ENCODE measurements at places on chromosomes 12 and 14.

- peak; percentile 25 for DNase-seq
Measured at GRCh38 chr14:52949711-52950409, 990 bp downstream of the FERMT2 start.

DNA sequence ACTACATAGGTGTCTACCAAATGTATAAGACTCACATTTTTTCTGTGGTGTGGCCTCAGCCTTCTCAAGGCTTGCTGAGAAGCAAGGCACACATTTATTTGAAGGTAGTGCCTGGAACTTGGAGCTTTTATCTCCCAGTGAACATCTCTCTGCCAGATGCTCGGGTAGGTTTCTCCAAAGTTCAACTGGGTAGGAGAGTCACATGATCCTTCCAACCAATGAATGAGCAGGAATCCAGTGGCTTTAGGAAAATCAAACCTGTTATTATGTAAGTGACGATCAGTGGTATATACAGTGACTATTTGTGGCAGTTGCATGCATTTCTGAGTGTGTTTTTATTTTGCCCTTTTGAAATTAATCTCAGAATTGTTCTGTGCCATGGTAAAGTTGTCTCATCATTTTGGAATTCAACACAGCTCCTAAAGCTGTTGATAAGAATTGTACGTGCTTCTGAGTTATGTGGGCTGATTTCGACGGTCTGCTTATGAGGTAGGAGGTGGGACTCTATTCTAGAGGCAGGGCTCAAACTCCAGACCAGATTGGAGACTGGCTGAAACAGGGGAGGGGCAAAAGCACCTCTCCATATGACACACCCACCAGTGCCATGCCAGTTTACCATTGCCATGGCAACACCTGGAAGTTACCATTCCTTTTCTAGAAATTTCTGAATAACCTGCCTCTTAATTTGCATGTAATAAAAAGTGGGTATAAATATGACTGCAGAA lies 57.6 kb downstream of the EID3 start:
- DNase-seq = no peak

GRCh38 chr14:24246765-24247212 lies 4.4 kb upstream of the TINF2 start:
- DNase-seq = no peak

GRCh38 chr12:57658890-57659289 lies 25.9 kb upstream of the B4GALNT1 start:
- no peak for DNase-seq

DNA sequence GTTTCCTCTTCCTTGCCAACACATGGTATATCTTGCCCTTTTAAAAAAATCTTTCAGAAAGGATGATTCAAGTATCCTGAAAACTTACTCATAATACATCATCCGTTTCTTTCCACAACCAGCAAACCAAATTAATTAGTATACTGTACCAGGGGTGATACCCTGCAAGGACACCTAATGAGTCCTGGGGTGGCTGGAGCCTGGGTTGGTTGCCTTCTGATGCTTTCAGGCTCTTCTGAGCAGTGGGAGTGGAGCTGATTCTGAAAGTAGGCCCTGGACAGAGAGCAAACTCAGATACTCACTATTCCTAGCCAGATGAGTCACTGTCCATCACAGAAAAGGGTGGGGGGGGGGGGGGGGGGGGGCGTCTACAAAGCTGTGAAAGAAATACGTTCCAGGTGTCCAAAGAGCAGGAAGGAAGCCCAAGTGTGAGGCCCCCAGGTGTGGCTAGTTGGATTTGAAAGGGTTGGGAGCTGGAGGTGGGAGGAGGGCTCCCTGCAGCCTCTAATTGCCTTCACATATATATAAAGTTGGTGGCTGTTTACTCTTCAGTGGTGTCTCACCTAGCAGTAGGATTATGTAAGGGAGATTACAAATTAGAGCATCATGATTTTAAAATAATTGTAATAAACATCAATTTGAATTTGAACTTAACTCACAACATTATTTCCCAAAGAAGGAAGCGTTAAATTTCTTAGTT lies 36.5 kb downstream of the FBXO33 start:
- no peak for DNase-seq

DNA sequence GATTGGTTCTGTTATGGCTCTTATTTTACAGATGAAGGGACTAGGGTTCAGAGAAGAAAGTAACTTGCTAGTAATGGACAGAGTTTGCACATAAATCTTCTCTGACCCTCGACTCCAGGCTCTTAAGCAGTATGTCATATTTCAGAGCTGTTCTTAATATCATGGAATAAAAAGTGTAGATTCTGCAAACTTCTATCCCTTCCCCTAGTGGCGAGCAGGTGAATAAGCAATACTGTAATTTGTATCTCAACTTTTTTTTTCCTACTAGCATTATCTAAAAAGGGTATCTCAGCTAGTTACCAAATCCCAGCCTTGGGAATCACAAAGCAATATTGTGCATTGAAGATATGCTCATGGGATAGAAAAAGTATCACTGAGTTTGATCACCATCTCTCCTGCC lies 83.2 kb downstream of the ANO4 start:
- DNase-seq = no peak

DNA sequence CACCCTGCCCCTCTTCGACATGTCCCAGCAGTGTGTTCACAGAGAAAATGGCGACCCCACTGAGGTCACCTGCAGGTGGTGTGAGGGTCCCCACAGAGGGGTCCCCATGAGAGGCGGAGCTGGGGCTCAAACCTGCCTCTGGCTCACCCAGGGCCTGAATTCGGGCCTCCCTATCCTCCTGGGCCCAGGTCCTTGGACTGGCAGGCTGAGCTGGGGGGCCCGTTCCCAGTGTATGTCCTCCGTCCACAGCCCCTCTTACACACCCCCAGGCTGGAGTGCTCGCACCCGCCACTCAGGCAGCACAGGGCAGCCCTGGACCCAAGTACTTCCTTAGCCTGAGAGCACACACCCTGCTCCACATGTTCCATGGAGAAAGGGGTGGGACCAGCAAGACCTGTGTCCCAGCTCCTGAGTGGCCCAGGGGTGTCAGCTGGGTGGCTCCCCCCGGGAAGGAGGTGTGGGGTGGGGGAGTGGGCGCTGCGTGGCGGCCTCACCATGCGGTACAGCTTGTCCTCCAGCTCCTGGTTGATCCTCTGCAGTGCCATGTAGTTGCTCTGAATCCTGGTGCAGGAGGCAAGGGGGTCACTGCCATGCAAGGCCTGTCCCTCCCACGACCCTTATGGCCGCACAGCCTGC lies 42.6 kb downstream of the BEGAIN start:
- no peak for DNase-seq

GRCh38 chr14:90487031-90487430 lies 90.2 kb downstream of the CALM1 start:
- peak; percentile 29 for DNase-seq

DNA sequence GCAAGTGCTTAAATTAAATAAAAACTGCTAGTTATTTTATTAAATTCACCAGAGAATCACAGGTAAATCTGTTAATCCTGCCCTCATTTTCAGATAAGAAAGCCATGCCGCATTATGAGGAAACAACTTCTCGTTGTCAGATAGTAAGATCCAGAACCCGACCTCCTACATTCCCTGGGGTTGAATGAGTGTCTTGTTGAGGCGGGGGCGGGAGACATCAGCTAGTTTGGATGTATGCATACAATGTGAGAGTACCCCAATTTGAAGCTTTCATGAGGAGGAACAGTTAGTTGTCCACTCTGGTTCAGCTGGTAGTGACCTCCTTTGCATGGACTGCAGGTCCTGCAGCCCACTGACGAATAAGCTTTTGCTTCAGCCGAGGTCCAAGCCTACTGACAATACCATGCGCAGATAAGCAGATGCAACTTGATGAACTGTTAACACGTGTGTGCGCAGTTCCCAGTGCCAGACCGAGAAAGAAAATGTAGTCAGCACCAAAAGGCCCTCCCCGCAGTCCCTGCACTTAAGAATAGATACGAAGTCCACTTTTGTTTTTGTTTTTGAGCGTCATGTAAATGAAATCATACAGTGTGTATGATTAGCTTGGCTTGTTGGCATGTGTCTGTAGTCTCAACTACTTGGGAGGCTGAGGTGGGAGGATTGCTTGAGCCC lies 34.9 kb downstream of the EVL start:
- no peak for DNase-seq

- no peak for DNase-seq
Measured at GRCh38 chr12:15733136-15733535, 56.1 kb downstream of the EPS8 start.

GRCh38 chr14:58863661-58864345 lies 226.0 kb downstream of the DACT1 start:
- DNase-seq = no peak

DNA sequence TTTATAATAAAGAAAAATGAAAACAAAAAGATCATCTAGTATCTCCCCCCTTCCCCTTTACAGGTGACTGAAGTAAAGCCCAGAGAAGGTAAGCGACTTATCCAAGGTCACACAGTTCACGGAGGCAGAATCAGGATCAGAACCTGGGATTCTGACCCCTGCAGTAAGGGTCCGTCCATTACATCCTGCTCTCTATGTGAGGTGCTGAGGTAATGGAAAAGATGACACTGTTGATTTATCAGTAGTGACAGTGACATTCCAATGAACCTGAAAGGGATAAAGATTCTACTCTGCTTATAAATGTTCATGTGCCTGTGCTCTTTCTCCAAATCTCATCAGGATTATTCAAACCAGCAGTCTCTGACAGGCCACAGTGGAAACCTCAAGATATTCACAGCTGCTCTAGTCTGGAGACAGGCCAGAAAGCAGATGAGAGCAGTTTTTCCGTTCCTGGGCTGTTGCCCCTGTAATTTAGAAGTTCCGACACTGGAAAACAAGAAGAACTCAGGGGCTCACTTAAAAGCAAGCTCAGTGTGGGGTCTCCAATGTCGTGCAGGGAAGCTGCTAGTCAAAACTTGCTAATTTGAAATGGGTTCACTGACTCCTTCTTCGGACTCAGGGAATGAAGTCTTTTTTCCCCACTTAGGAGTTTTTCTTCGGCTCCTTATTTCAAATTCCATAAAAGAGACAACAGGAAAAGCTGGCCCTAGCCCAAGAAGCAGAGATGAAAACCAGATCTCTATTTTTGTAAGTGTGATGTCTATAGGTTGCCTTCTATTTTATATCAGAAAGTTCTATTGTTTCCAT lies 131.8 kb upstream of the EEA1 start:
- DNase-seq = no peak

DNA sequence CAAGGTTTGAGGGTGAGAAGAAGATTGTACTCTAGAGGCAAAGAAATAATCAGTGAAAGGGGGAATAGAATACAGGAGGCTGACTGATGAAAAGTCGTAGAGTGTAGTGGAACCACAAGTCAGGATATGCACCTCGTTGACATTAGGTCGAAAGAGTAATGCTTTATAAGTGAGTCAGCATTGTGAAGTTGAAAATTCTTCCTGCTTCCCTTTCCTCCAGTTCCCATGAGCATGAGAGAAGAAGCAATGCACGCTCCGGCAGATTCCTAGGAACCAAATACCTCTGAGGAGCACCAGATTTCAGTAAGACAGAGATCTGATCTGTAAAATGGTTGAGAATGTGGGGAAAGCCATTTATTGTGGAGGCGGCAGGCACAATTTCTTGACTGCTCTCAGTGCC lies 16.5 kb downstream of the CCER1 start:
- DNase-seq = no peak

DNA sequence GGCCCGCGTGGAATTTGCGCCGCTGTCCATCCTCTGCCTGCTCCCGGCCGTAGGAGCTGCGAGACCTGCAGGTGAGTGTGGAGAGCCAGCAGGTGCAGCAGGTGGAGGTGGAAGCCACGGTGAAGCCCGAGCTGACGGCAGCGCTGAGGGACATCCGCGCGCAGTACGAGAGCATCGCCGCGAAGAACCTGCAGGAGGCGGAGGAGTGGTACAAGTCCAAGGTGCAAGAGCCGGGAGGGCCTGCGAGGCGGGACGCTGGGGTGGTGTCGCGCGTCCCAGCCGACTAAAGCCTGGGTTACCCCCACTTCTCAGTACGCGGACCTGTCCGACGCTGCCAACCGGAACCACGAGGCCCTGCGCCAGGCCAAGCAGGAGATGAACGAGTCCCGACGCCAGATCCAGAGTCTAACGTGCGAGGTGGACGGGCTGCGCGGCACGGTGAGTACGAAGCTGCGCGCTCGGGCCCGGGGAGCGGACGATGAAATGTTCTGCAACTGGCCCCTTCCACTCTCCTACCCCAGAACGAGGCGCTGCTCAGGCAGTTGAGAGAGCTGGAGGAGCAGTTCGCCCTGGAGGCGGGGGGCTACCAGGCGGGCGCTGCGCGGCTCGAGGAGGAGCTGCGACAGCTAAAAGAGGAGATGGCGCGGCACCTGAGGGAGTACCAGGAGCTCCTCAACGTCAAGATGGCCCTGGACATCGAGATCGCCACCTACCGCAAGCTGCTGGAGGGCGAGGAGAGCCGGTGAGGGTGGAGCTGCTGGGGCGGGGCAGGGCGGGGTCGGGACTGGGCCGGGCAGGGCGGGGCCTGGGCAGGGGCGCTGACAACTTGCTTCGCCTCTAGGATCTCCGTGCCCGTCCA lies 2.1 kb downstream of the PRPH start:
- DNase-seq = peak; percentile 26

DNA sequence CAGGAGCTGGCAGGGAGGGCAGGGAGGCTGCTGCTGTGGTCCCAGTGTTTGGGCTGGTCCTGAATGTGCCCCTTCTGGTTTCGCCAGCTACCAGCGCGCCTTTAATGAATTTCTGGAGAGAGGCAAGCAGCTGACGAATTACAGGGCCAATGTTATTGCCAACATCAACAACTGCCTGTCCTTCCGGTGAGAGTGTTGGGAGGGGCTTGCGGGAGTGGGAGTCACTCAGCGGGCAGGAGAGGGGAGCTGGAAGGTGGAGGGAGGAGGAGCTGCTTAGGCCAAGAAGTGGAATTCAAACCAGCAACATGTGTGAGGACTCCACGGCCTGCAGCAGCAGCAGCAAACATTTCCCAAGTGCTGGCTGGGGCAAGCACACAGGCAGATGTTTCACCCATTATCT lies 7.7 kb downstream of the TNFAIP2 start:
- peak; percentile 54 for DNase-seq

GRCh38 chr12:108187831-108188230 lies 58.7 kb downstream of the WSCD2 start:
- DNase-seq = no peak

GRCh38 chr12:121259074-121259473 lies 37.4 kb downstream of the CAMKK2 start:
- DNase-seq = no peak
